CD4-positive, alpha-beta T cell treated with Interleukin-17A for 1 hour (primary cell): ENCODE measurements at places on chromosomes 2 and 18.

GRCh38 chr18:69172046-69172445, 228.6 kb upstream of the DOK6 start:
- no peak for DNase-seq

DNA sequence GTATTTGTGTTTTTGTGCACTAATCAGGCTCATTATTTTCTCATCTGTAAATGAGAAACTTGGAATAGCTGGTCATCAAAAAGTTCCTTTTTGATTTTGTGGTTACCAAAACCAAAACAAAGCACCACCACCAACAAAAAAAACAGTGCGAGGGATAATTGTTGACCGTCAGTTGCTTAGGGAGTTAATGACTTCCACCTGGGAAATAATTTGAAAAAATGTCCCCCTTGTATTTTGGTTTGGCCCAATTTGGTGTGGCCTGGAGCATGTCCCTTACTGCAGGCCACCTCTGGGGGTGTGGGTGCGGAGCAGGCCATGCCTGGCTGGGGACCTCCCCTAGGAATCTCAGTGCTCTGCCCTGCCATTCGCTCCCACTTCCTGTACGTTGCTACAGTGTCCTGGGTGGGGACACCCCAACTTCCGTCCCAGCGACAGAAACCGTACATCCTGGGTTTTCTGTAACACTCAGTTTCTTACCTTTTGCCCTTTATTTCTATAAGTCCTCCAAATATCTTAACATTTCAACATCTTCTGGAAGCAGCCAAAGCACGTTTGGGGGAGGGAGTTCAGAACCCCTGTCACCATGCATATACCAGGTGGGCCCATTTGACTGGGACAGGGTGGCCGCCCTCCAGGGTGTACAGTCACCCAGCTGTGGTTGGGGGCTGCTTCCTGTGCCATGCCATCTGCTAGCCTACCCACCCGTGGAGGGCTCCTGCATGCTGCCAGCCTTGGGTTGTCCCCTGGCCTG, 31.3 kb downstream of the NCK2 start:
- peak; percentile 59 for DNase-seq

GRCh38 chr2:133484106-133484505, 84.2 kb downstream of the NCKAP5 start:
- DNase-seq: no peak

DNA sequence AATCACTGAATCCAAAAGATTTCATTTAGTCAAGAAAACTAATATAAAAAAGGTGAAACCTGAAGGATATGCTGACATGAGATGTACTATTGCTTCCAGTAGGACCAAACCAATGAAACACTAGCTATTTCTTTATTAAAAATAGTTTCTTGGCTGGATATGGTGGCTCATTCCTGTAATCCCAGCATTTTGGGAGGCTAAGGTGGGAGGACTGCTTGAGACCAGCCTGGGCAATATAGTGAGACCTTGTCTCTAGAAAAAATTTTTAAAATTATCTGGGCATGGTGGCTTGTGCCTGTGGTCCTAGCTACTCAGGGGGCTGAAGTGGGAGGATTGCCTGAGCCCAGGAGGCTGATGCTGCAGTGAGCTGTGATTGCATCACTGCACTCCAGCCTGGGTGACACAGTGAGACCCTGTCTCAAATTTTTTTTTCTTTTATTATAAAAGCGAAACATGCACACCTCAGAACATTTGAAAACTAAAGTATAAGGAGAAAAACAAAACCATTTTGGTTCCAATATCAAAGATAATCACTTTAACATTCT, 266.2 kb downstream of the TGIF1 start:
- DNase-seq: no peak

DNA sequence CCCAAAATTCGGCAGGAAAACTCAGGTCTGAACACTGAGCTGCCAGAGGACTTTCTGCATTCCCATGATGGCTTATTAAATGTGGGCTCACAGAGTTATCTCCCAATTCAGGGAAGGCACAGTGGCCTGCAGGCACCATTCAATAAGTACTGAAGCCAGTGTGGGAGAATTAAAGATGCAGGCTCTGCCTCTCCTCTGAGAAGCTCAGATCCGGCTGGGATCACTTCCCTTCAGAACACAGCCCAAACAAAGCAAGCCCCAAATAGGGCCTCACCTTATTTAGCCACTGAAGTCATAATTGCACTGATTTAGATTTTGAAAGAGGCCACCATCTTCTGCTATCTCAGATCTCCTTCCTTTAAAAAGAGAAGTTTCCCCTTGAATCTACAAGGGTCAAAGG, 94.3 kb downstream of the MAPK4 start:
- DNase-seq: no peak

DNA sequence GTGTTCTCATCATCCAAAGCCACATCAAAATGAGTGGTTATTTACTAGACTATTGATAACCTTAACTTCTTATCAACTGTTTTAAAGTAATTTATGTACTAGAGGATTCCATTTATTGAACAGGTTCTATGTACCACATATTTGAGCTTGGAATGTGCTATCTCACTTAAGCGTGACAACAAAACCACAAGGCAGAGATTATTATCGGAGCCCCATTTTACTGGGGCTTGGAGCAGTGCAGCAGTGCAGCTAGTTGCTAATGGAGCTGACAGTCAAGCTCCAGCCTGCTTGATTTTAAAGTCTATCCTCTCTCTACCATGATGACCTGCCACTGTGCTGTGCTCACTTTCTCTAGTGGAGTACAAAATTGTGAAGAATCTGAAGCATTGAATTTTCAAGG, 24.6 kb downstream of the GCG start:
- no peak for DNase-seq

DNA sequence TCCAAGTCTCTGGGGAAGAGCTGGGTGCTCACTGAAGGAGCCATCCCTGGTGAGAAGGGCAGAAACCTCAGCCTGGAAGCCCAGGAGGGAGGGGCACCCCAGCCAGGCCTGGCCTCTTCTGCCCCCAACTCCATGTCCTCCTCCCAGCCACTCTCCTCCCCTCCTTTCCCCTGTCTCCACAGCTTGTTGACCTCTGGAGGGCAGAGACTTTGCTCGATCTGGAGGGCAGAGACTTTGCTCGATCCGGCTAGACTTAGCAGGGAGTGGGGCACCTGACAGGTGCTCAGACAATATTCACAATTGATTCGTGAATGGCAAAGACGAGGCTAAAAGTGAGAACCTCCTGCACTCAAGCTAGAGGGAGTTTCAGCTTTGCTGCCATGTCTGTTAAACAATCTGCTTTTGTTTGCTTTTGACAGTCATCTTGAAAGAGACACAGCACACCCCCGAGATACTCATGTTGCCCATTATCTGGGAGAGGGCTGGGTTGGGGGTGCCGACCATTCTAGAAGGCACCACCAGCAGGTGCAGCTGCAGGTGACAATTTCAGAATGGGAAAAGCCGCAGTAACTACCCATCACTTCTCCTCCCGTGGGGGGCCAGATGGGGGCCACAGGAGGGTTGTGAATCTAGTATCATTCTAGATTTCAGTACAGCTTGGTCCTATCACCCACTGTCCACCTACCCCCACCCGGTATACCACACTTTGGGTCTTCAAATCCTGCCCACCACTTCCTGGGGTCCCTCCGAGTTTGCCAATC, 54.8 kb downstream of the DNMT3A start:
- DNase-seq: no peak

GRCh38 chr2:69943843-69944525, 17.4 kb downstream of the ASPRV1 start:
- DNase-seq: no peak

GRCh38 chr2:11711751-11712150, 34.7 kb upstream of the LPIN1 start:
- DNase-seq: no peak

GRCh38 chr2:71796174-71796593, 342.8 kb downstream of the DYSF start:
- no peak for DNase-seq

DNA sequence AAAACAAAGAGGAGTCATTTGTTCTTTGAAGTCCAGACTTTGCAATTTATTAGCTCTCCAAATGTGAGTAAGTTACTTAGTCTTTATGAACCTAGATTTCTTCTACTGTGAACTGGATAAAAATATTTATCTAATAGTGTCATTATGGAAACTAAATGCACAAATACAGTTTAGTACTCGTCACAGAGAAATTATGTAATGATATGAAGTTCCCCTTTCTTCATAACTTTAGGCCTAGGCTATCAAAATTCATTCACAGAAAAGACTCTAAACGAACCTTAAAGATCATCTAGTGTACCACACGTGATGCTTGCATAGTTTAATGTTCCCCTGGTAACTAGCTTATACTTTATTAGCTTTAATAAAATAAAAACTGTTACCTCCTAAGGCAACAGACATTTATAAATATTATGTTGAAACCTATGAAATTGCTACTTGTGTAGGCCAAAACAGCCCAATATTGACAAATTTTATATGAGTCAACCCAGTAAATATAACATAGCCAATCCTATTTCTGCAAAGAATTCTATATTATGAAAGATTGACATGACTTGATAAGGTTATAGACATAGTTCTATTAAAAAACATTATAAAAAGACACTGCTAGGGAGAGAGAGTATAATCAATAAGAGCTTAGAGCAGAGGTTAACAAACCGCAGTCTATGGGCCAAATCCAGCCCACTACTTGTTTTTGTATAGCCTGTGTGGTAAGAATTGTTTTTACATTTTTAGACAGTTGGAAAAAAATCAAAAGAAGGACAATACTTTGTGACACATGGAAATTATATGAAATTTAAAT, 44.9 kb upstream of the ITPRID2 start:
- no peak for DNase-seq

- no peak for DNase-seq
Observed at GRCh38 chr2:156476021-156476849, 40.1 kb downstream of the GPD2 start.

DNA sequence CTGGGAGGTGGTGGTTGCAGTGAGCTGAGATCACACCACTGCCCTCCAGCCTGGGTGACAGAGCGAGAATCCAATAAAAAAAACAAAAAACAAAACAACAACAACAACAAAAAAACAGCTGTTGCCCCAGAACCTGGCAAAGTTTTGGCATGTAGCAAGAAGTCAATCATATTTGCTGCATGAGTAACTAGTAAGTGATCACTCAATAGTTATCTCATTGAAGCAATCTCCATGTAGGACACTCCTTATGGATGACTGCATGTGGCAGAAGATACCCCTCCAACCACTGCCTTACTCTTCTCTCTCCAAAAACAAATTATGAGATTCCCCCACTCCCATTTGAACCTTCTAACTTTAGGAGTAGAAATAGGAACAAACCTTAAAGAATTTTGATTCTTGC, 113.7 kb downstream of the TTC27 start:
- no peak for DNase-seq

DNA sequence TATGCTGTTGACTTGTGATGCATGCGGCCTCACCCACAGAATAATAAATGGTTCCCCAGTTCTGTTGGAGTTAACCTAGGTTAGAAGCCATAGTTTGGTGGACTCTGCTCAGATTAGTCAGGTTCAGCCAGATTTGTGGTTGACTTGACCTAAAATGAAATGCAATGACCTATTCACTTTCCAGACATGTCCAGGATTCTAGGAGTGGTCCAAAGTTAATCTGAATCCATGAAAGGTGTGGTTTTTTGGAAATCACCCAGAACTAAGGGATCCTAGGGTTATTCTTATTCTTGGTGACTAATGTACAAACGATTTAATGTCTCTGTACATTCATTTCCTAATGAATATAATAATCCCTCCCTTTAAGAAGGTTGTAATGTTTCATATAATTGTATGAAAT, 88.9 kb upstream of the RBBP8 start:
- DNase-seq: no peak

- no peak for DNase-seq
Observed at GRCh38 chr18:8116341-8117005, 492.8 kb upstream of the RAB12 start.
